ENCODE measurements at places on chromosomes 2 and 18.
A peak's percentile ranks its signal among the peaks of the same experiment; 100 is the strongest.

- no peak for DNase-seq
These were observed 79.9 kb upstream of the ITGB6 start for GRCh38 chr2:160279813-160280465.

DNA sequence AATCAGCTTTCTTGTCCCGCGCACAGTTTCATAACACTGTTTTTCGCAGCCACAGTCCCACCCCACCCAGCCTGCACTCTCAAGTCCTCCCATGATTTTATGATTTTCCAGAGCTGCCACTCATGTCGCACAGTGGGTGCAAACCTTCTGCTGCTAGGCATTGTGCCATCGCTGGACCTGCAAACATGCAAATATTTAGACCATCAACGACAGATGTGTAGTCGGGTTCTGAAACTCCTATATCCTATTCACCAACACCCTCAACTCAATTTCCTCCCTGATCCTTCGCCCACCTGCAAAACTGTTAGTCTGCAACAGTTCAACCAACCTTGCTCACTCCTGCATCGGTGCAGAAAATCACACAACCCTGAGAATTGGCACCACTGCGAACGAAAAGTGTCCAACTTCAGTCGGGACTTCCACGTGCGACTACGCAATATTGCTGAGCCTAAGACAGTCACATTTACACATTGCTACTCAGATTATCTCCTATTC lies 871 bp upstream of the ALS2 start:
- no peak for DNase-seq

DNA sequence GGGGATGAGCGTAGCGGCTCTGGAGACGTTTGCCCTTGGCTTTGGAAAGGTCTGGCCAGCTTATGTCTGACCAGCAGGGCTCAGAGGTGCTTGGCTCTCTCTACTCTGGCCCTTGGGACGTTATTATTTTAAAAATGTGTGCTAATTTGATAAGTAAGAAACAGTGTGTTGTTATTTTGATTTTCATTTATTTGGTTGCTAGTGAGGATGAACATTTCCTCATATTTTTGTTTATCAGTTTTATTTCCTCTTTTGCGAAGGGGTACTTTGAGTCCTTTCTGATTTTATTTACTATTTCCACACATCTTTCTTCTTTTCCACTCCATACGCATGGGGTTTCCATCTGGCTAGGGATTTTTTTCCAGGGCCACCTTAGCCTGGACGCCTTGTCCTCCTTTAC lies 11.4 kb downstream of the CXCR4 start:
- DNase-seq = no peak

- DNase-seq = no peak
These were observed 172.3 kb downstream of the INO80D start for GRCh38 chr2:205913668-205914067.

DNA sequence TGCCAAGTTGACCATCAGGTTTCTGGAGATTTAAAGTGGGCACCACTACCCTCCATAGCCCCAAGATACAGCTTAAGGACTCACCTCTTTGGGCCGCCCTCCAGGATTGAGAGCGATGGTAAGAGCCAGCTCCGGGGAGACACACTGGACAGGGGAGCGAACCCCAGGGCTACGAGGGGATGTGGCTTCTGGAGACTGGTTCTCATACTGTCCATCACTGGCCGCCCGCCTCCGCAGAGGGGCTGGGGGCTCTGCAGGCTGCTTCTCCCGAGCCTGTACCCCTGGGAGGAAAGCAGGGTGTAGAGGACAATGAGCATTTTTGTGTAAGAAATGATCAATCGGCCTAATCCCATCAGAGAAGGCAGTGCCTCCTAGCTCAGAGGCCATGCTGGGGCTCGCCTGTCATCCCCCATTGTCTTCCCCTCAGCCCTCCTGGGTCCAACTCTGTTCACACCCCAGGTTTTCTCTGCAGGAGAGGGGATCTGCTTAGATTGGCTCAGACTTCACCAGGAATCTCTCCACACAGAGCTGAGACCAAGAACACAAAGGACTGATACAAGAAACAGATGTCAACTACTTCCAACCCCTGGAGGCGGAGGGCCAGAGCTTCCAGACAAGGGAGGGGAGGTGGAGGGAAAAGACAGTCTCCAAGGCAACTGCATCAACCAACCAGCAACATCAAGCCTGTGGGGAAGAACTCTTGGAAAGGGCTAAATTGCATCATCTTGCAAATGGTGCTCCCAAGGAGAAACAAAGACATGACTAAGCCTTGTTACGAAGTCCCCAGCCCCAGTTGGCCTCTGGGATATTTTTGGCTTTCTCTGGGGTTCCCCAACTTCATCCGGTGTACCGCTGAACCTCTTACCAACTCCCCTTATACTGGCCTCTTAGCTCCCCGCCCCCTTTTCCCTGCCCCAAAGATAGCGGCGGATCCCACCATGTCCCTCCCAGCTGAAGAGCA lies 166.6 kb downstream of the TNS1 start:
- no peak for DNase-seq

DNA sequence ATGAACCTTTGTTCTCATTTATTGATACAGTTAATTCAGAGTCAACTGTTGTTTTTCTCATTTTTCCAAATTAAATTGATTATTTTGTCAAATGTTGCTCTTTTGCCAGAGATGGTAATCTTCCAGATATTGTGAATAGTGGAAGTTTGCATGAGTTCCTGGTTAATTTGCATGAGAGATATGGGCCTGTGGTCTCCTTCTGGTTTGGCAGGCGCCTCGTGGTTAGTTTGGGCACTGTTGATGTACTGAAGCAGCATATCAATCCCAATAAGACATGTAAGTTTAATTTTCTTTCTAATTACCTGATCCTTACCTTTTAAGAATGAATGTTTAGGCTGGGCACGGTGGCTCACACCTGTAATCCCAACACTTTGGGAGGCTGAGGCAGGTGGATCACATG lies 7.8 kb downstream of the CYP20A1 start:
- no peak for DNase-seq

GRCh38 chr2:239203443-239204135 lies 197.2 kb downstream of the HDAC4 start:
- no peak for DNase-seq

GRCh38 chr2:226963528-226963927 lies 127.7 kb downstream of the RHBDD1 start:
- DNase-seq = no peak

- no peak for DNase-seq
These were observed 6.8 kb upstream of the STK25 start for GRCh38 chr2:241514986-241515737.

- no peak for DNase-seq
These were observed 2.0 kb downstream of the XPO1 start for GRCh38 chr2:61536180-61536571.

- no peak for DNase-seq
These were observed 11.3 kb downstream of the UPP2 start for GRCh38 chr2:158112992-158113391.

GRCh38 chr18:55465313-55465712 lies 122.7 kb downstream of the TCF4 start:
- DNase-seq = no peak

DNA sequence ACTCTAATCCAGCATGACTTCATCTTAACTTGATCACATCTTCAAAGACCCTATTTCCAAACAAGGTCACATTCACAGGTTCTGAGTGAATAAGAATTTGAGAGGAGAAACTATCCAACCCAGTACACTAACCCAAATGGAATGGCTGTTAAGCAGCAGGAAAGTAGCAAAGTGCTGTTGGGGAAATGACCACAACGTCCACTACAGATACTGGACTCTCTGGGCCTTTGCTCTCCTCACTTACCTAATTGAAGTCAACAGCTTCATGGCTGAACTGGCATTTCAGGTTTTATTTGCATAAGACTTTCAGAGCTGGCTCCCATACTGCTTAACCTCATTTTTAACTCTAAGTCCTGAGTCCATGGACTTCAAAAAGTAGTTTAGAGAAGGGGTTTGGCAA lies 38.0 kb upstream of the ACVR2A start:
- DNase-seq = no peak

- DNase-seq = no peak
These were observed 261.1 kb upstream of the RAB12 start for GRCh38 chr18:8348051-8348720.

DNA sequence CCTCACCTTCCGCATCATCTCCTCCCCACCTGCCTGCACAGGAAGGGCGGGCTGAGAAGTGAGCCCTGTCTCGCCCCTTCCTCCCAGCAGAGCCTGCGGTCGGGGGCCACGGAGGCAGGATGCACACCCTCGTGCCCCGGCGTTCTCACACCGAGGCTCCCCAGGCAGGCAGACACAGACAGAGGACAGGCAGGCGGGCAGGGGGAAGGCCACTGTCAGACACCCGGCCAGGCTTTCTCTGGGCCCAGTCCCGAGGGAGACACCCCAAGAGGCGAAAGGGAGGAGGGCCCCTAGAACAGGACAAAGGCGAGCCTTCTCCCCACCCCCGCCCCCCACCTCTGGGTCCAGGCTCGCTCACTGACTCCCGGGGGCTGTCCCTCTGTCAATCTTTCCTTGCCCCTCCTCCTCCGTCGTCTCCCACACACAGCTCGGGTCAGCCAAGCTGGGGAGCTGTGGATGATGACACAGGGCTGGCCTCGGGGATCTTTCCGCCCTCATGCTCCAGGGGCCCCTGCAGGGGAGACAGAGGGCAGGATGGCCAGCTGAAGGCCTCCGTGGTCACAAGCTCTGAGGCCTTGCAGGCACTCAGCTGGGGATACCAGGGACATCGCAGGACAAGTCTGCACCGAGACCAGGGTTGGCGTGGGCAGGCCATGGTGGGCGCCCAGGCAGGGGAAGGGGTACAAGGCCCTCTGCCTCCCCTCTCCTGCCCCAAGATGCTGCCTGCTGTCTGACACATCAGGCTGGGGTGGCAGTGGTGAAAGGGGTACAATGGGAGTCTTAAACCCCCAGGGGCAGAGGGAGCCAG lies 24.9 kb downstream of the BIN1 start:
- DNase-seq = peak; percentile 44

- DNase-seq = no peak
These were observed 287.5 kb downstream of the TCF4 start for GRCh38 chr18:55300421-55300935.
